ENCODE measurements at places on chromosomes 11 and 22. TPM values are rescaled to one million over a fixed set of nuclear protein-coding genes. Genes with fewer than 3 reads are reported as not detected.

SERHL2 gene
- 7.3 TPM for polyA plus RNA-seq

TMEM121B gene
- 1.1 TPM for polyA plus RNA-seq

DNA sequence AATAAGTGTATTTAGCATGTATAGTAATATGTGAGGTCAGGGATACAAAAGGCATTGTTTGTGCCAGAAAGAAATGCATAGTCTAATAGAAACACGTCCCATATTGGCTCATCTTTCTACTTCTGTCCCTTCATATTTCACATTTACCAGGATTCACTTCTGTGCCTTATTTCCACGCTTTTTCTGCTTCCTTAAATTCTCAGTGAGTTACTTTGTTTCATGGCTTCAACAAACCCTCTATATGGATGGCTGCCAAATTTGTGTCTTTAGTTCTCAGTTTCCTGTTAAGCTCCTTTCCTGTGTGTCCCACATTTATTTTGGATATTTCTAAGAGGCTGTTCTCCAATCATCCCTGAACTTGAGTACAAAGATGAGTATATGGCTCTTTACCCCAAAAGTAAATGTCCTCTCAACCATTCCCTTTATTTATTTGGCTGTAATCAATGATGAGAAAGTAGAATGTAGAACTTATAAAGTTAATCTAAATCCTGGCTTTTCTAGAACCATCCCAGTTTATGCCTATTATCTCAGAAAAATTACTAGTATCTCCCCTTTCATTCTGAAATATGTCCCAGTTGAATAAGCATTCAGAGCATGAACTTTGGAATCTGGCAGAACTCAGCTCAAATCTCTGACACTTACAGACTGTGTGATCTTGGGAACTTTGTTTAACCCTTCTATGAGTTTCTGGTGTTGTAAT, 23.5 kb downstream of the OR8B12 start:
- no peak for DNase-seq

- DNase-seq: no peak
These were observed 6.9 kb upstream of the VPS37C start for GRCh38 chr11:61168042-61168688.

GRCh38 chr11:110777775-110778174, 65.5 kb upstream of the ARHGAP20 start:
- no peak for DNase-seq

DNA sequence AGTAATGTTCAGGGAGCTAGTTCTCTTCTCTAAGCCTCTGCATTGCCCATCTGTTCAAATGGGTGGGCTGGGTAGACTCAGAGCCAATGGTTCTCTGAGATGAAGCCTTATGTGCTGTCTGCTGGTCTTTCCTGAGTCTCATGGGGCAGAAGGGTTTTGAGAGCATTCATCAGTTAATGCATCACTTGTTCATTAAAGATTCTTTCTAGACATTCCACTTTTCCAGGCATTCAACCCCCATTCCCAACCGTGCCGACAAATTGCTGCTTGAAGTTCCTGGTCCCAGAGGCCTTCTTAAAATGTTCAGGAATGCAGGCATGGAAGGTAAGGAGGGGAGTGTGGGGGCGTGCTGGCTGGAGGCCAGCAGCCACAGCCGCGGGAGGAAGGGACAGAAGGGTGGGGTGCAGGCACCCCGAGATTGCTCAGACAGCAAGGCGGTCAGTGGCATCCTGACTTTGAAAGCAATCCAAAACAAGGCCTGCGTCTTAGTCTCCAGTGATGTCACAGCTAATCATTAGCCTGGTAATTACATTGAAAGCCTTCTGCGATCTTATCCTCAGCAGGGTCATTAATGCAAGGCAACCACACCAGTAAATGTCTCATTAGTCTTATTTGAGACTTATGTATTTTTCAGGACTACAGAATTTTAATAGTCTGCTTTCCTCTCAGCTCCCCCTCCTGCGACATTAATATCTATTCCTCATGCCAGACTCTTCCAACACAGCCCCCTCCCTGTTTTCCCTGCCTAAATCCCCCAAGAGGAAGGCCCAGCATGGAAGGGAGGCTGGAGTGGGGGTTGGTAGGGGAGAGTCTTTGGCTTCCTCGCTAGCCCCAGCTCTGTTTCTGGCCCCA, 328.8 kb downstream of the MIAT start:
- no peak for DNase-seq

DNA sequence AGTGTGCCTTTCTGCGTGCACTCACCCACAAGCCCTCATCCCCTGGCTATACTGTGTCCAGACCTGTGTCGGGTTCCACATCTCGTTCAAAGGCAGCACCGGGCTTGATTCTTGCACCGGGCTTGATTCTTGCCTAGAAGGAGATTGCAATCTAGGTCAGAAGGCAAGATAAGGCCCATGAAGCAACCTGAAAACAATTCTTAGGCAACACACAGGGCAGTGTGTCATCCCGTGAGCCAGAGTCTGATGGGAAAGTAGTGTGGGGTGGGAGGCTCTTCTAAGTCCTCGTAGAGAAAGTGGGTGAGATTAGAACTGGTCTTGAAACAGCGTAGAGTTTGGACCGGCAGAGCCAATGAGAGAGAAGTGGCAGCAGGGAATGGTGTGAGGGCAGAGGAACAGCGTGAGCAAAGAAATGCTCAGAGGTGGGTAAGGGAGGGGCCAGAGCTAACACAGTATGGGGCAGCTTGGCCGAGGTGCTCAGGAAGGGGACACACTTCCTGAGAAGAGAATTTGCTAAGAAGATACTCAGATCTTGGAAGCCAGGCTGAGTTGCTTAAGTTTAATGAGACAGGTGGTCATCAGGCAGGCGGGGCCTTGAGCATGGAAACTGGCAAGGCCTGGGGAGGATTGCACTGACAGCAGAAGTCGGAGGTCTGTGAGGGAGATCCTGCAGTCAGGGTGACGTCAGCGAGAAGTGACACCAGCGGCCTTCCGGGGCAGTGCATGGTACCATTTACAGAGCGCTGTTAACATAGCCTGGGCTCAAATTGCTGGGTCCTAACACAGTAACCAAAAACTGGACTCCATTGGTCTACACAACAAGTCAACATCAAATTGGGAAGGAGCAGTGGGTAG, 40.7 kb upstream of the DKK3 start:
- no peak for DNase-seq

GRCh38 chr11:129747071-129747470, 68.6 kb upstream of the TMEM45B start:
- DNase-seq: no peak

DNA sequence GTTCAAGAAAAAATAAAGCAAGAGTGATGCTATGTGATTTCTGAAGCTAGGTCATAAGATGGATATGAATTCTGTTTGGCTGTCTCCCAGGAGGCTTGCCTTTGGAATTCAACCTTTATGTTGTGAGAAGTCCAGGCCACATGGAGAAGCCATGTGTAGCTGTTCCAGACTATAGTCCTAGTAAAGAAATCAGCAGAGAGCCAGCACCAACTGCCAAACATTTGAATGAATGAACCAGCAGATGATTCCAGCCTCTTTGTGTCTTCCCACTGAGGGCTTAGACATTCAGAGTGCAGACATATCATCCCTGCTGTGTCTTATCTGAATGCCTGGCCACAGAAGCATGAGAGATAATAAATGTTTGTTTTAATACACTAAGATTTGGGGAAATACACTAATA, 1150.6 kb downstream of the DLG2 start:
- DNase-seq: no peak

GRCh38 chr11:94283678-94284077, 20.7 kb upstream of the IZUMO1R start:
- DNase-seq: no peak

- DNase-seq: no peak
These were observed 32.7 kb downstream of the RIBC2 start for GRCh38 chr22:45446216-45446615.

- no peak for DNase-seq
These were observed 9.0 kb downstream of the TECTA start for GRCh38 chr11:121109916-121110586.

All from right renal cortex interstitium (tissue), 3 donors.